ENCODE measurements at places on chromosomes 13 and 19.

- no peak for DNase-seq
These were observed 296.3 kb downstream of the NALCN start for GRCh38 chr13:101120007-101120406.

- no peak for DNase-seq
These were observed 86.4 kb downstream of the CCNA1 start for GRCh38 chr13:36518707-36519106.

DNA sequence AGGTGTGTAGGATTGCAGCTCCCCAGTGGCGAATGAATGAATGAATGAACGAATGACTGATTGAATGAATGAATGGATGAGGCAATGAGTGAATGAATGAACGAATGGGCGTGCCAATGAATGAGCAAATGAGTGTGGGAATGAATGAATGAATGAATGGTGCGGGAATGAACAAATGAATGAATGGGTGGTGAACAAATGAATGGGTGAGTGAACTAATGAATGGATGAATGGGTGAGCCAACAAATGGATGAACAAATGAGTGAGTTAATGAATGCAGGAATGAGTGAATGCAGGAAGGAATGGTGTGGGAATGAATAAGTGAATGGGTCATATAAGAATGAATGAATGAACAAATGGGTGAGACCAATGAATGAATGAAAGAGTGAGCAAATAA is 14.7 kb downstream of the ANKRD24 start:
- no peak for DNase-seq

DNA sequence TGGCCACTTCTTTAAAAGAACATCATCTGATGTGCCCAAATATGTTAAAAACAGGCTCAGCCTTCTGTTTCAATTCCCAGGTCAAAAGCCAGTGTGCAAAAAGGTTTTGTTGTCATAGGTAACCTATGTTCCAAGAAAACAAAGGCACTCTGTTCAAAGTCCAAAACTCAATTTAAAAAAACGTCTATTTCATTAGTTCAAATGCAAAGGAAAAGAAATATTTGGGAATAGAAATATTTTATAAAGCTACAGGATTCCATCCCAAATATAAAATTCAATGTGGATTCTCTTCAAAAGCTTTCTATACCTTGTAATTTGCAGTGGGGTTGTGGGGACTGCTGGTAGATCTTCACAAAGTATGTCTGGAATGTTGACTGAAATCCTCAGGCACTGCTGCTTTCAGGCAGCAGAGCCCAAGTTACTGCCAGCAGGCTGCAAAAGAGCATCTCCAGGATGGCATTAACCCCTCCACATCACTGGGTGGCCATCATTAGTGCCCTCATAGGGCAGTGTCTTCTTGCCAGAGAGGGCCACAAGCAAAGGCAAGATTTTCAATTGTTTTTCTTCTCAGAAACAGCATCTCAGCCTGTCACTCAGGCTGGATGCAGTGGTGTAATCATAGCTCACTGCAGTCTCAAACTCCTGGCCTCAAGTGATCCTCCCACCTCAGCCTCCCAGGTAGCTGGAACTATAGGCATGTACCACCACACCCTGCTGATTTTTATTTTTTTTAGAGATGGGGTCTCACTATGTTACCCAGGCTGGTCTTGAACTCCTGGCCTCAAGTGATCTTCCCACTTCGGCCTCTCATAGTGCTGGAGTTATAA is 22.8 kb upstream of the STK24 start:
- DNase-seq, result no peak

- no peak for DNase-seq
These were observed 6.8 kb downstream of the DCUN1D2 start for GRCh38 chr13:113483504-113484293.

DNA sequence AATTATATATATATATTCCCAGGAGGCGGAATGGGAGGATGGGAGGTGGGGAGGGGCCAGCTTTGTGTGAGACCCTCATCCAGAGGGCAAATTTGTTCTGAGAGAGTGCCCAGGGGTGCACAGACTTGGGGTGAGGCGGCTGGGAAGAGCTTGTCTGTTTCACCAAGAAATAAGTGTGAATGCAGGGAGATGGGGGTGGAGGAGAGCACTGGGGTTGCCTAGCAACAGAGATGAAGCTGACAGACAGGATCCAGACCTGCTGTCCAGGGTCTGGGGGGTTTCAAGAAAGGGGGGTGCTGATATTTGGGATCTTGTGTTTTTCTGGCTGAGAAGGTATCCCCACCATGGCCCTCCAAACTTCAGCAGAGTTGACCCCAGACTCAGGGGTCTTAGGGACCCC is 18.6 kb upstream of the TNFAIP8L1 start:
- no peak for DNase-seq

GRCh38 chr13:80716610-80717081 is 375.7 kb upstream of the SPRY2 start:
- DNase-seq, result no peak

GRCh38 chr19:55638864-55639359 is 1.9 kb upstream of the ZNF580 start:
- DNase-seq, result no peak

GRCh38 chr13:99471221-99472121 is 29.8 kb upstream of the TM9SF2 start:
- no peak for DNase-seq

DNA sequence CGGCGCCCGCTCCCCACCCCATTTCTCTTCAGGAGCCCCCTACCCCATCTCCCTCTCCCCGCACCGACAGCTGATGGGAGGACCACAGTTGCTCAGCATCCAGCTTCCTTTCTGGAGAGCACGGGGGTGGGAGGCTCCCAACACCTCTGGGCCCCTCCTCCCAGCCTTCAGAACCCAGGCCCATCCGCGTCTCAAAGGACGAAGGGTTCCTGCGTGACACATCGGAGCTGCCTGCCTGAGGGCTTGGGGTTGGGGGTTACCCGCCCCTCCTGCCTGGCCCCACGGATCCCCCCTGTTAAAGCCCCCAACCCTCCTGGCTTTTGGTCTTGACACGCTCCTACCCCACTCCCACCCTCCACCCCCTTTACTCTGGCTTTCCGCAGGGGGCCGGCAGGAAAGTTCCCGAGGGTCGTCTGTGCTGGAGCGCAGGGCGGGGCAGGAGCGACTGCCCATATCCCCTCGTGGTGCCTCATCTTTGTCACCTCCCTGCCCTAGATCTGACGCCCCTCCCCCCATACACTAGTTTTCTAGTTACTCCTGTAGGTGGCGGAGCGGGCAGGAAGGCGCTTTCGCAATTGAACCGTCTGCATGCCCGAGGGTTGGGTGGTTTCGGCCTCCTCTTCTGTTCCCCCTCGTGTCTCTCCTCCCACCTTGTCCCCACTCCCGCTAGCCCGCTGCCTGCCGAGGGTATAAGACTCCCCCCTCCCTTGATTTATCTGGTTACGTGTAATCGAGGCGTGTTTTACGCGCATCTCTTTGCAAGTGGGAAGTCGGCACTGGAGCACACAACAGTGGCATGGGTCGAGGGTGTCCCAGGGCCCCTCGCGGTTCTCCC is 924 bp downstream of the TRAPPC5 start:
- DNase-seq, result peak; percentile 91

DNA sequence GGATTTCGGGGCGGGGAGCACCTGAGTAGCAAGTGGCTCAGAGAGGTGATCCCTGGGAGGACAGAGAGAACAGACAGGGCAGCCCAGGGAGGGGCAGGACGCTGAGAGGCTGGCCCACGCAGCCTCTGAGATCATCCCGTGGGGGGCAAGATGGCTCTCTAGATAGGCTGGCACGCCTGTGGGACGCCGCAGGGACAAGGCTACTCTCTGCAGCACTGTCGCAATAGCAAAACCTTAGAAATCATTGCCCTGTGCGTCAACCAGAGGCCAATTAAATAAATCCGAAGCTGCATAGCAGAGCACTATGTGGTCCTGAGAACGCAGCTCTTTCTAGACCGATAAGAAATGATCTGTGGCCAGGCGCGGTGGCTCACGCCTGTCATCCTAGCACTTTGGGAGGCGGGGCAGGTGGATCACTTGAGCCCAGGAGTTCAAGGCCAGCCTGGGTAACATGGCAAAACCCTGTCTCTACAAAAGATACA is 5.1 kb downstream of the PEX11G start:
- no peak for DNase-seq

DNA sequence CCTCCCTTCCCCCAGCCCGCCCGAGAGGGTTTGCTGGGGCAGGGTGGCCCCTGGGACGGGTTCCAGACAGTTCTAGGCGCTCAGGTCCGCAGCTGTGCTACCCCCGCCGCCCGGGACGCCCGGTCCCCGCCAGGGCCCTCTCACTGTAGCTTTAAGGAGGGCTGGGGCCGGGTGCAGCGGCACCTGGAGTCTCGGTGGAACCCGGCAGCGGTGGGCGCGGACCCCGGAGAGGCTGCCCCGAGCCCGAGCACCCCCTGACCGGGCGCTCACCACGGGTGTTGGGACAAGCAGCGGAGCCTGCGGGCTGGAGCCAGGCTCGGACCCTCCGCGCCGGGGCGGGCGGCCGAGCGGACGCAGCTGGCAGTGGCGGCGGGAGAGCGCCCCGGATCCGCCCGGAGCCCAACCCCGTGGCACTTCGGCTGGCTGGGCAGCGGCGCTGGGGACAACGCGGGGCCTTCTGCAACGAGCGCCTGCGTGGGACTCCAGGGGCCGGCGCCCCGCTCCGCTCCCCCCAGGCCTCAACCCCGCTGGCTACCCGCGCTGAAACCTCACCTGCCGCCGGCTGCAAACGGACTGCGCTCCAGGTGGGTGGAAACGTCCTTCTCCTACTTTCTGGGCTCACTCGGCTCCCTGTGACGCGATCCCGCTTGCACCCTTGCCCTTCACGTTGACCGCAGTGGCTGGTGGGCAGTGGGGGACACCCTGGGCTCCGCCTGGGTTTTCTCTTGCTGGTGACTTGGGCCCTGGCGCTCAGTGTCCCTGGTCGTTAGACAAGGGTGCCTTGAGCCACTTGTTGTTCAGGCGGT is 81.1 kb downstream of the ZNF429 start:
- DNase-seq, result peak; percentile 62

DNA sequence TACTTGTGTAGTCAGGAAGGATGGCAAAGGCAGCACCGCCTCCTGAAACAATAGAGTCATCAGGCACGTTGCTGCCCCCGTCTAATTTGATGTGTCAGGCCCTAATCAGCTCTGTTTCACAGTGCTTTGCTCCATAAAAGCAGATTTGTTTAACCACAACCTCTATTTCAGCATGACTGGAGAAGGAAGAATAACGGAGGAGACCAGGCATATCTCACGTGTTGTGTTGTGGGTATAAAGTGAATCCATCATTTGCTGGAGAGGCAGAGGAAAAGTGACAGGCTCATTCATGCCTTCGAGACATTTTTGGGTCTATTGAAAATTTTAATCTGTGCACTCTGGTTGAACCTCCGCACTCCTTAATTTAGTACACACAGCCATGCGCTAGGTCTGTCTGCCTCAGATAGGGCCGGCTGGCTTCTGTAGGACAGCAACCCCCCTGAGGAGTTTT is 940.4 kb upstream of the SLC10A2 start:
- no peak for DNase-seq

GRCh38 chr13:70896136-70896535 is 787.9 kb upstream of the KLHL1 start:
- no peak for DNase-seq

- peak; percentile 96 for DNase-seq
These were observed 7.2 kb upstream of the CCDC97 start for GRCh38 chr19:41302624-41303351.

DNA sequence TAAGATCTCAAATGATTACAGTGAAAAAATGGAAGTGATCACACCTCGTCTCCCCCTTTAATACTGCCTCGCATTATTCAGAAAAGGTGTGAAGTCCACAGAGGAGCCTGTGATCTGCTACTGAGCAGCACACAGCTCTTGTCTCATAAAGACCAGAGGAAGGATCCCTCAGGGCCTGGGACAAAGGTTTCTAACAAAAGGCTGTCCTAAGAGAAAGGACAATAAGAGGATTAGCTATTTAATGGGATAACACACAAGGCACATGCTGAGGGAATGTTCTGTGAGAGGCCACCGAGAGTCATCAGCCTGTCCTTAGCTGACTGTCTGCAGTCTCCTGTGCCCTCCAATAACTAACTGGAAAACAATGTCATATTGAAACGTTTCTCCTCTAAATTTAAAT is 26.7 kb downstream of the EBPL start:
- no peak for DNase-seq

- DNase-seq, result no peak
These were observed 171.2 kb downstream of the ITGBL1 start for GRCh38 chr13:101623470-101624209.

- no peak for DNase-seq
These were observed 260.5 kb downstream of the RFC3 start for GRCh38 chr13:34078334-34078999.

- DNase-seq, result no peak
These were observed 10.1 kb downstream of the BCL3 start for GRCh38 chr19:44758596-44758995.

DNA sequence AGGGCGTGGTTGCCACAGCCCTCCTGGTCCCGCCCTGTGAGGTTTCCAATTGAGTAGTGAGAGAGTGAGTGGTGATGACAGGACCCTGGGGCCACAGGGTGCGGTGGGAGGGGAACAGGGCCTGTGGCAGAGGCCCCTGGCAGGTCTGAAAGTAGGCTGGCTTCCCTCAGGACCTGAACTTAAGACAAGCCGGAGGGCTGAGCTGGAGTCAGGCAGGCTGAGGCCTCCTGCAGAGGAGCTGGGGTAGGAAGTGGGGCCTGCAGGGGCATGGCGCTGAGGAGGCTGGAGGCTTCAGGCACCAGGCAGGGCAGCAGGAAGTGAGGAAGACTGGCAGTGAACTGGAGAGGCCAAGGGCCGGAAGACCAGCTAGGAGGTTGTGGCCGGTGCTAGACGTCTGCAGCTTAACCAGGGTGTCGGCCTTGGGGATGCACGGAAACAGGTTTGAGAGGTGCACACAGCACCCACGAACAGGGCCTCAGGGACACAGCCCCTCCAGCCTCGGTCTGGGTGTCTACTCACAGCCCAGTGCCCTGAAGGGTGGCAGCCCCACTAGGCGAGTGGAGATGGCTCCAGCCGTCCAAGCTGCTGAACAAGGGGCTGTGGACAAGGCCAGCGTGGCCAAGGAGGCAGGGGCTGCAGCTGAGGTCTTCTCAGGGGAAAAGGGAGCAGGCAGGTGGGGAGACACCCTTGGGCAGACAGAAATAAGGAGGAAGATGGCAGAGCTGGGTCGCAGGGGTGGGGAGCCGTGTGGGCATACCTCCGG is 17.8 kb downstream of the POP4 start:
- no peak for DNase-seq

DNA sequence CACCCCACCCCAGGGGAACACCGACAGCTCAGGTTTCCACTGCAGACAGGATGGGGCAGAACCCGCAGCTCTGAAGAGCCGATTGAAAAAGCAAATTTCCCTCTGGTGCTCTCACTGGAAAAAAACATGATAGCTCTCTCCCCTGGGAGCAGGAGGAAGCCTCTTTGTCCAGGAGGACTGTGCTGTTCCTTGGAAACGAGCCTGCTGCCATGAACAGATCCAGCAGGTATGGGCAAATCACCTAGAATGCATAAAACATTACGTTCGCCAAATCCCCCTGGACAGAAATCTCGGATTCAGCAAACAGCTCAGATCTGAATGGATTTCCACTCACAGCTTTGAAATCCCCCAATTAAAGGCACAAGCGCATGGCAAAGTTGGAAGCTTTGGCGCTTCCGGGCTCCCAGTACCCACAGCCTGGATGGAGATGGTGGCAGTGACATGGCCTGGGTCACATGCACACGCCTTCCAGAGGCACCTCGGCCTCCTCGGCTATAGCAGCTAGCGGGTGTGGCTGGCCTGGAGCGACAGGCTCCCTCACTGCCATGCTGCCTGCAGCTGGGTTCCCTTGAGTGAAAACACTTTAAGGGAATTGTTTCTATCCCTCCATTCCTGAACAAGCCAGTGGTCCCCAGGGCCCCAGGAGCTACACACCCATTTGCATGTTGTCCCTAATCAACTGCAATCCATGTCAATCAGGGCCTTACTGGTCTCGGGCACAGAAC is 59.1 kb downstream of the CEBPG start:
- peak; percentile 22 for DNase-seq

GRCh38 chr19:39411081-39411831 is 1.2 kb upstream of the PLEKHG2 start:
- DNase-seq, result no peak

Data from natural killer cell treated with Interleukin-12 subunit alpha and Interleukin-12 subunit beta and Interleukin-15 and Interleukin-18, amount 100 ng/mL, for 72 hours (primary cell).